Amygdala (tissue), 56 donors: ENCODE measurements at places on chromosomes 1 and 21.

GRCh38 chr1:110234691-110235090 is 24.6 kb downstream of the KCNC4 start:
- DNase-seq = no peak

DNA sequence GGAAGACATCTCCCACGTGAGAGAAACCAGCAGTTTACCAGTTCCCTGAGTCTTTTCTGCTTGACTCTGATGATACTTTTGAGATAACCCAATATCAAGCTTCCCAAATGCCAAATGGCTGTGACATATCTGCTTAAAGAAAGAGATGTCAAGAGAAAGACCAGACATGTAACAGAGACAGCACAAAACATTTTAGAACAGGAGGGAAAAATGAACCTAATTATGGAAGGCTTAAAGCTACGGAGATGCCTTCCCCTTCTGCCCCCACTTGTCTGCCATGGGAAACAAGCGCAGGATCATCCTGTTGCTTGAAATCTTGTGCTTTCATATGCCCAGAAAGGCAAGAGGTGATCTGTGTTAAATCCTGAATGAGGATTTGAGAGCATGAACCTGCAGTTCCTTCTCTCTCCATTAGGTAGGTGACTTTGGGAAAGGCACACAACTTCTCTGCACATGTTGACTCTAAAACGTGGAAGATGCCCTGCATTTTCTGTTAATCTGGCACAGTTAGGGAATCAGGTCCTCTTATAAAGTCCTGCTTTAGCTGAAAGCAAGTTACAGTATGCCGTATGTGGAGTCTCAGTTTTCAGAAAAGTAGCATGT is 46.7 kb upstream of the MTR start:
- no peak for DNase-seq

GRCh38 chr1:184513966-184514365 is 127.1 kb downstream of the C1orf21 start:
- DNase-seq = no peak

DNA sequence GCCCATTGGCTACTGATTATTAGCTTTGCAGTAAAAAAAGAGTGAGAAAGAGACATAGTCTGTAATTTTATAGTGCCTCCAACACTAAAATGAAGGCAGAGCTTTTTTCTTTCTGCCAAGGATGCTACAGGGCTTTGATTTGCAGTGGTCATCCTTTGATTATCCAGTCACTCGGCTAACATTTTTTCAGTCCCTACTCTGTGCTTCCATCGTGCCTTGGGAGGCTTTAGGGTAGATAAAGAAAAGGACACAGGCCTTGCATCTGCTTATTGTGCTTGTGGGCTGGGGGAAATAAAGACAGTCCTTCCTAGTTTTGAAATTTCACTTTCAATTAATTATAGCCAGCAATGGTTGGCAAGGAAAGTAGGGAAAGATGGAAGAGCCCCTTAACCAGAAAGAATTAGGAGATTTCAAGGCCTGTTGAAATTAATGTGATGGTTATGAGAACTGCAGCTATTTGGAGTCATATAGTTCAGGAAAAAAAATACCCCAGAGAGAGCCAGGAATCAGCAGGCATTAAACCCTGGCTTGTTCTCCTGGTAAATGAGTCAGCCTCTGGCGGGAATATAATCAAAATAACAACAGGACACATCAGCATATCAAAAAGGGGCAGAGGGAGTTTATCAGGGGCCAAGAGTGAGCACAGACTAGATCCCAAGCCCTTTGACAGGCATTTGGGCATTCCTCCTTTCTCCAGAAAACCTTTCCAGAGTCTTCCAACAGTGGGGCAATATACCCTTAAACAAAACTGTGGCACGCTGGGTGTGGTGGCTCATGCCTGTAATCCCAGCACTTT is 27.4 kb downstream of the CACHD1 start:
- DNase-seq = no peak

GRCh38 chr21:45877821-45878469 is 103.6 kb upstream of the COL6A1 start:
- no peak for DNase-seq

- DNase-seq = no peak
Measured at GRCh38 chr1:67446893-67447292, 16.7 kb upstream of the SERBP1 start.

GRCh38 chr1:2957329-2957728 is 63.9 kb upstream of the ACTRT2 start:
- DNase-seq = no peak

DNA sequence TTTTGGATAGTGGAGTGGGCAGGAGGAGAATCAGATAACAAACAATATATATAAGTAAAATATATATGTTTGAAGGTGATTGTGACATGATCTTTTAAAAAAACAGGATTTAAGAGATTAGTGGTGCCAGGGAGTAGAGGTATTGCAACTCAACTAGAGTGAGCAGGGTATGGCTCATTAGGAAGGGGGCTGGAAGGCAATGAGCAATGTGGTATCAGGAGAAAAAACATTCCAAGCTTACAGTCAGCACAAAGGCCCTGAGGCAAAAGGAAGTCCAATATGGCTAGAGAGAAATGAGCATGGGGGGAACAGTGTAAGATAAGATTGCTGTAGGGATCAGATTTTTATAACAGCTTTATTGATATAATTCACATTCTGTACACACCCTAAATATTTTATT is 5.3 kb upstream of the GADD45A start:
- no peak for DNase-seq

DNA sequence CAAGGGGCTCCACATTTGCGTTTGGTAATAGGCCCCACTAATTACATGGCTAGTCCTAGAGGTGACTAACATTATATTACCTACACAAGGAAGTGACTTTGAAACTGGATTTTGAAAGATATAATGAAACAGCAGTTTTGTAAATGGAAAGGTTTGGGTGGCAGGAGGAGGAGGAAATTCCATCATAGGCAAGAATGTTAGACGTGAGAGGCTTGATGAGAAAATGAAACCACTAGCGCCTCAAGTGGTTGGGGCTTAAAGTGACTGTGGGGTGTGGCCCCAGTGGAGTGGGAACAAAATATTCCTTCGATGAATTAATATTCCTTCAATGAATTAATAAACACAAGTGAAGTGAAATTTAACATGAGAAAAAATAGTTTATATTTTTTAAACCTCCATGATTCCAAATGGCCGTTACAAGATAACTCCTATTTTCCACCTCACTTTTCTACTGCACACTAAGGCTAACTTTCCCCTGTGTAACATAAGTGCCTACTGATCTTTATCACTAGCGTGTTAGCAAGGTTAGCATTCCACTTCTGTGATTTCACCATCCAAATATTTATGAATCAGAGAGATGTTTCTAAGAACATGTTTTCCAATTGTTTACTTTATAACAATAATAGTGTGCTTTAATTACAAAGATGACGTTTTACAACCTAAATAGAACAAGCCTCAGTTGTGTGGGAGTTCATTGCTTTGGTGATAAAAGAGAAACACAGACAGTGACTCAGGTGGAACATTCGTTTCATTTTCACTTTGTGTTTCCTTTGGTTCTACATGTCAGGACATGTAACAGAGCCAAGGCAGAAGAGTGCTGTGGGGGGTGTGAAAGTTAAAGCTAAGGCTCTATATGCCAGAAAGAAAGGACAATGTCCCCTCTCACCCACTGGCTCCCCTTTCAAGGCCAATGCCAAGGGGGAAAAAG is 12.5 kb upstream of the ATF3 start:
- no peak for DNase-seq
